ENCODE measurements at places on chromosomes 6 and 20. TPM values are rescaled to one million over a fixed set of nuclear protein-coding genes. Genes with fewer than 3 reads are reported as not detected.

Gene SLC35F1
- 0.09 TPM for total RNA-seq

Gene TENT5A
- total RNA-seq = 29.8 TPM

Gene C20orf204
- 1.3 TPM for total RNA-seq

Gene NOX3
- total RNA-seq = not detected

Gene MLN
- total RNA-seq = not detected

Gene ARMC2
- total RNA-seq = 16.5 TPM

Gene MTFR2
- total RNA-seq = 2.3 TPM

Gene RSPH3
- total RNA-seq = 14.8 TPM

Gene DACT2
- 2.4 TPM for total RNA-seq

Gene SLC44A4
- total RNA-seq = 121 TPM

Gene BPIFB2
- 3.0 TPM for total RNA-seq

Gene PTGIS
- 43.8 TPM for total RNA-seq

Gene GID8
- total RNA-seq = 31.2 TPM

Gene C6orf58
- total RNA-seq = not detected

Gene TNNC2
- not detected for total RNA-seq

Gene BPIFB6
- total RNA-seq = not detected

Gene CRISP2
- total RNA-seq = 0.28 TPM
